ENCODE measurements at places on chromosomes 3 and 15. TPM values are rescaled to one million over a fixed set of nuclear protein-coding genes. Genes with fewer than 3 reads are reported as not detected.
A peak's percentile ranks its signal among the peaks of the same experiment; 100 is the strongest.

DNA sequence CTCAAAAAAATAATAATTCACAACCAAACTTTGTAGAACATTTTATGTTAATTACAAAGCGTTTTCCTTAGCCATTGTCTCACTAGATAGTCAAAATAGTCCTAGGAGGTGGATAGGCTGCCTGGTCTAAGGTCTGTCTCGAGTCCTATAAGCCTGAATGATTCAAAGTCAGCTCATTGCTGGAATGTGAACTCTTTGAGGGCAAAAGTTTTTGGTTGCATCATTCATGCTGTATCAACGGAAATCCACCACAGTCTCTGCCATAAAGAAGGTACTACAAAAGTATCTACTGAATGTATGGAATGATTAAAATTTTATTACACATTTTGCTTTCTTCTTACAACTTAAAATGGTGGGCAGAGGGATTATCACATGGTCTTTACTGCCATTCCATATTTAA is 387.3 kb upstream of the RARB start:
- DNase-seq = no peak

GRCh38 chr15:52383100-52383588 is 87.5 kb upstream of the MYO5C start:
- no peak for DNase-seq

- DNase-seq = no peak
These were observed 706.3 kb downstream of the PDCD6IP start for GRCh38 chr3:34504775-34505174.

DNA sequence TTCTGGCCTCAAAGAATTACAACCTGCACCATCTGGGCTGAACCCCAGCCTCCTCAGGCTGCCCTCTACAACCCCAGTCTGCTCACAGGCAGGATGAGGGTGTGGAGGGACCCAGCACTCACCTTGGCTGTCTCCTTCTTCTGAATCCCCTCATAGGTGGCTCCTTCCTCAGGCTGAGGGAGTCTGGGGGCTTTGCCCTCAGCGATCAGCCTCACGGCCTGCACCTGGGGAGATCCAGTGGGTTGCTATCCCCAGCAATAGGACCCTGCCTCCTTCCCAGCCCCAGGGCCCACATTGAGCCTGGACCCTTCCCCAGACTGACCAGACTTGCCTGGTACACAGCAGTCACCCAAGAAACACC is 25.1 kb downstream of the ALDH1L1 start:
- DNase-seq = no peak

GRCh38 chr3:139260793-139261736 is 82.8 kb upstream of the MRPS22 start:
- DNase-seq = no peak

- no peak for DNase-seq
These were observed 16.3 kb downstream of the ECT2 start for GRCh38 chr3:172766718-172767405.

GRCh38 chr3:155159301-155159700 is 79.2 kb downstream of the MME start:
- DNase-seq = no peak

DNA sequence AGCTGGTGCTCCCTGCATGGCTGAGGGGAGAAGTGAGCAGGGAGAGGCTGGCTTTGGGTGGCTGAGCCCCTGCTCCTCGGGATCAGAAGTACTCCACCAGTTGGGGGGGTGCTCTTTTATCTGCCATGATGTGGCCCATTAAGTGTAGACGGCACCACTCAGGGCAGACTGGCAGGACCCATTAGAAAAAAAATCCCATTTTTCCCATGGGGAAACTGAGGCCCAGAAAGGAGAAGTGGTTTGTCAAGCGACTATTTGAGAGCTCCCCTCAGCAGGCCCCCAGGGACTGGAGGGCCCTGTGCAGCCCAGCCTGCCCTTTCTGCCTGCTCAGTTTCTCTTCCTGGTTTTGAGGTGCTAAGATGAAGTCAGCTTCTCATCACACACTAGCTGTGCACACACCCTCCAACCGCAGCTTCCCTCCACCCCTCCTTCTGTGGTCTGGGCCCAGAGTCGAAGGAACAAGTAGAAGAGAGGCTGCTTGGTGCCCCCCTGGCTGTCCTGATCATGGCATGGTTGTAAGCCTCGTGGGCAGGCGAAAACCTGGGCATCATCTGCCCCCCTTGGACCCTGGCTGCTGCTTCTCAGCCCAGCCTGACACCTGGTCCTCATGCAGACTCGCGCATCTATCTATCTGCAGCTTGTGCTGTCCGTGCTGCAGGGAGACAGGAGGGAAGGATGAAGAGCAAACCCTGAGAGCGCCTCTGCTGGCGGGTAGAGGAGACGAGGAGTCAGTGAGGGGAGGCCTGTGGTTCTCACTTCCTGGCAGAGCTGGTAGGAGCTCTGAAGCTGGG is 5.6 kb downstream of the CSK start:
- DNase-seq = peak; percentile 87

- DNase-seq = peak; percentile 82
These were observed 312.5 kb downstream of the SHQ1 start for GRCh38 chr3:72535772-72536171.

GRCh38 chr3:13147344-13147743 is 74.1 kb upstream of the IQSEC1 start:
- no peak for DNase-seq

GRCh38 chr3:127165036-127165435 is 27.9 kb upstream of the PRR23E start:
- no peak for DNase-seq

DNA sequence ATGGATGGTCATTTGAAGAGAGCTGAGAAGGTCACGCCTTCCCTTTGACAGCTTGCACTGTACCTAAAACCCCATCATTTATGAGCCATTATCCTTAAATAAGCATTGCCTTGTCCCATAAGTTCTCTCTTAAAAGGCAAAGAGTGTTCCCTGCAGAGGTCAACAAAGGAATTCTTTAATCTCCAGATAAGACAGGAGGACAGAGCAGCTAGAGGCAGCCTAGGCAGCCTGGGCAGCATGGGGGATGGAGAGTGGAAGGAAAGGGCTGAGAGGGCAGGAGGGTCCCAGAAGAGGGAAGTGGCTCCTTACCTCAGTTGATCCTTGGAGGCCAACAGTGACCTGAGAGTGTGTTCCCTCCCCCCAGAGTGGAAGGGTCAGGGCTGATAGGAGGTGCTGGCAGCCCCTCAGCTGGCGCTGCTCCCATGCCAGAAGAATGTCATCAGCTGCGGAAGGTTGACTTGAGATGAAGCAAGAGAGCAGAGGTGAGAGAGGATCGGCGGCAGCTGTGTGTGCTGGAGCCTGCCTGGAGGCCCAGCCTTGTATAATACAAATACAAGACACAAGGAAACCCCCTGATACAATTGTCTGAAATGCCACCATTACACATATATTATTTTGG is 12.8 kb downstream of the KBTBD13 start:
- DNase-seq = no peak

DNA sequence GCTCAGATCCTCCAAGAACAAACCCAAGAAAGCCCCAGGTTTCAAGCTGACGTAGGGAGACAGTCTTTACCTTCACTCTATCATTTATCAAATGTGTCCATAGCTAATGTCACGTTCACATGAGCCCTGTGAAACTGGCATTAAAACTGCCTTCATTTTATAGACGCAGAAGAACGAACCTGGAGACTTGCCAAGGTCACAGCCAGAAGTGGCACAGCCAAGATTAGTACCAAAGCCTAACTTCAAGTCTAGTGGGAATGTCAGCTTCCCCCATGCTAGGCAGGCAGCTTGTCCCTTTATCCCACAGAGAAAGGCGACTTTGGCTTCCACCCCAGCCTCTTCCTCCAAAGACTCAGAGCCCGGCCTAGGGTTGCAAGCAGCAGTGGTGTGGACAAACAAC is 517.2 kb downstream of the SHQ1 start:
- DNase-seq = no peak

- no peak for DNase-seq
These were observed 68.7 kb upstream of the SNRK start for GRCh38 chr3:43217633-43218032.

DNA sequence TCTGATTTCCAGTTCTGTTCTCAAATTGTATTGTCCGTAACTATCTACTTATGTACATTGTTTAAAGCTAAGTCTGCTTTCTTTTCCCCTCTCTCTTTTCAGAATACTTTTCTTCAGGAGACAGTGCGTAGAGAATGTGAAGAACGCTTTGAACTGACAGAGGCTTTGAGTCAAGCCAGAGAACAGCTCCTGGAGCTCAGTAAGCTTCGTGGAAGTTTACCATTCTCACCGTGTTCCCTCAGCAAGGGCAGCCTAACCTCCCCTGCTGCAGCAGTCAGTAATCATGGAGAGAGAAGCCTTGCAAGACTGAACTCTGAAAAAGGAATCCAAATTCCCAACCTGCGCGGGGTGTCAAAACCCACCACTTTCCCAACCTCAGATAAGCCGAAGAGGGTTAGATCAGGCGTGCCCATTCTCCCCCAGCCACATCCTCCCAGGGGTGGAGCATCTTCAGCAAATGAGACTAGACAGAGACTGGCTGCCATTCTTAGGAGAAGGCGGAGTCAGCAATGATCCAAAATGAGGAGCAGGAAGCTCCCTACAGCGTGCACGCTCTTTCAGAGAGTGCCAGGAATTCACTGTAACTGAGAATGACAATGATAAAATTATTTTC is 114.6 kb downstream of the CCNL1 start:
- DNase-seq = no peak

- no peak for DNase-seq
These were observed 244.7 kb upstream of the TBL1XR1 start for GRCh38 chr3:177441813-177442646.

- peak; percentile 49 for DNase-seq
These were observed 50.5 kb upstream of the GK5 start for GRCh38 chr3:142275856-142276255.

- DNase-seq = no peak
These were observed 173.6 kb downstream of the P3H2 start for GRCh38 chr3:189947068-189947467.

DNA sequence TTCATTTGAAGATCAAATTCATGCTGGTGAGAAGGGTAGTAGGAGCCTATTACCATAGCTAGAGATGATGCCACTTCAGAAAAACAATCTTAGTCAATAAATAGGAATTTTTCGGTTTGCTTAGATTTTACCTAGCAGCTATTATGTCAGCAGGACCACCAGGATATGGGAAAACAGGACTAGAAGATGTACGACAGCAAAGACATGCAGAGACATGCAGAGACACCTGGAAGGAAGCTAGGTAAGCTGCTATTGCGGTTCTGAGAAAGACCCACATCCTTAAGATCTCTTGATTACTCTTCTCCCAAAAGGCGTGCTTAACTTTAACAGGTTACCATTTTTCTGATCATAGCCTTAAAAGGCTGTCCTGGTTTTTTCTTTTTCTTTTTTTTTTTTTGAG is 64.8 kb upstream of the THSD4 start:
- no peak for DNase-seq

DNA sequence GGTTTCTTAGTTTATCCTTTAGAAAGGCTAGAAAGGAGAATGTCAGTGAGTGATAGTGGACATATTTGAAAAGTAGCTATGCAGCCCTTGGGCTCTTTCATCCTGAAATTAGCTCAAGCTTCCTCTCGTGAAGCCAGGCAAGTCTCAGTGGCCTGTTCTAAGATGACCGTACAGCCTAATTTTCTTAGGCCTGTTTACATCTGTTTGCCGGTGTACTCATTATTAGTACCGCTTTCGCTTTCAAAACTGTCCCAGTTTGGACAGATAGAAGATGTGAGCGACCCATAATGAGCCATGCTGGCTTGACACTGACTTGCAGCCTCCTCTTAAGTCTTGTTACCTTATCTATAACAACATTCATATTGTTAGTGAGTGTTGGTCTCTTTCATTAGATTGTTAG is 5.7 kb upstream of the ARL14 start:
- DNase-seq = no peak

DNA sequence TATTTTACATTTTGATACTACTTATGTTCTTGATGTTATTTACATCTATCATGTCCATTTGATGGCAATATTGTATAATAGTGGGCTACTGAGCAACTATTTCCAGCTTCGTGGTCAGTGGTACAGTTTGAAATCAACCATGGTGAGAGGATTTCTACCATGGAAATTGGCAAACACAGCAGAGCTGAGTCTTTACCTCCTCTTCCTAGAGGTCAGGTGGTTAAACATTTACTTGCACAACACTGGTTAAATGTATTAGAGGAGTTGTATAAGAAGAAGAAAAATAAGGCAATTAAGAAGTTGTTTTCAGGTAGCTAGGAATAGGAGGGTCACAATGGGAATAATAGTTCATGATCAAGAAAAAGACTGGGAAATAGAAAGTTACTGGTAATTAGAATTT is 7.2 kb upstream of the PPM1L start:
- no peak for DNase-seq

DNA sequence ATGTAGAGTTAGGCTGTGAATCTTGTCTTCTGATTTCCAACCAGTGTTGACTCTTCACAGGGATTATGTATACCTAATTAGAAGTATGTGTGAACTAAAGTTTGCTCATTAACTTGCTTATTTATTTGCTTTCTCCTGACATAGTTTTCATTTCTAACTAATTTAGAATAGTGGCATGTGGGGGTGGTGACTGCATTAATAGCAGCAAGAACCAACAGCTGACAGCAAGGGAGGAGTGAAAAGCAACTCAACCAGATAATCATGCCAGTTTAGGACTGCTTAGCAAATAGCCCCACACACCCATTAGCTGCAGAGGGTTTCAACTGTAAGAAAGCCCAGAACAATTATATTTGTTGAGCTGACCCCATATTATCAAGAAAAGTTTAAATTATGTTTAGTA is 3.8 kb downstream of the ST3GAL6 start:
- no peak for DNase-seq

- no peak for DNase-seq
These were observed 254.2 kb upstream of the STT3B start for GRCh38 chr3:31278532-31278931.

DNA sequence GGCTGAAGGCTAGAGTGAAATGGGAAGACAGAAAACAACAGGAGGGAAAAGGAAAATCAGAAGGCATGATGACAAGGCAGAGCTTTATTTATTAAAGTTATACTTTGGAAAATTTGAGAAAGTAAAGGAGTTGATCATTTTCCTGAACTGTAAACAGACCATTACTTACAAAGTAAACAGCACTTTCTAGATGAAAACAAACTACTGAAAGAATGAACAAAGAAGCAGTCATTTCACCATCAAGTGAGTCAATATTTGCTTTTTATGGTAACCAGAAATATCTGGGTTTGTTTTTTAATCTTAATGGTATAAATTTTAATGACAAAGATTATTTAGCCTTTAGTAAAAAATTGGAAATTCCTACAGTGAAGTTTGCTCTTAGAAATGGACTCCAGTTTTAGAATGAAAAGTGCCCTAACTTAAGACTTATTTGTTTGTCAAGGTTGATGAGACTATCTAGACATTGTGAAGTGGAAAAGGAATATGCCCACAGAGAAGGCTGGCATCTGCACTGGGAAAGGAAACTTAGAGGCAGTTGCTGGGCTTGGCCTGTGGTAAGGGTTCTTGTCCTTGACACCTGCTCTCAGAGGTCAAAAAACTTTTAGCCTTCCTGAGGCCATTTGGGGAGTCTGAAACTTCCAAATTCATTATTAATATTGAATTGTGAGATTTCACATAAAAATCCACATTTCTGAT is 47.2 kb downstream of the SPTSSB start:
- no peak for DNase-seq

GRCh38 chr15:39598958-39599845 is 18.3 kb downstream of the THBS1 start:
- no peak for DNase-seq

- no peak for DNase-seq
These were observed 71.0 kb downstream of the FOXP1 start for GRCh38 chr3:71512544-71512943.

Gene CDC25A
- 5.9 TPM for total RNA-seq

Gene GOLGA8G
- not detected for total RNA-seq

Gene LSAMP
- 0.27 TPM for total RNA-seq

Gene GATA2
- total RNA-seq = 211 TPM

Gene ZDHHC19
- 0.27 TPM for total RNA-seq

Gene ARPP19
- total RNA-seq = 53.6 TPM

Gene CX3CR1
- total RNA-seq = 0.54 TPM

Gene ADIPOQ
- total RNA-seq = under 0.01 TPM

Gene WDR5B
- 5.4 TPM for total RNA-seq
